Stimulated activated CD8-positive, alpha-beta memory T cell treated with anti-CD3 and anti-CD28 coated beads, Interleukin-7, amount 100 ng/mL, for 1 hour (primary cell): ENCODE measurements at places on chromosomes 3 and 15.

DNA sequence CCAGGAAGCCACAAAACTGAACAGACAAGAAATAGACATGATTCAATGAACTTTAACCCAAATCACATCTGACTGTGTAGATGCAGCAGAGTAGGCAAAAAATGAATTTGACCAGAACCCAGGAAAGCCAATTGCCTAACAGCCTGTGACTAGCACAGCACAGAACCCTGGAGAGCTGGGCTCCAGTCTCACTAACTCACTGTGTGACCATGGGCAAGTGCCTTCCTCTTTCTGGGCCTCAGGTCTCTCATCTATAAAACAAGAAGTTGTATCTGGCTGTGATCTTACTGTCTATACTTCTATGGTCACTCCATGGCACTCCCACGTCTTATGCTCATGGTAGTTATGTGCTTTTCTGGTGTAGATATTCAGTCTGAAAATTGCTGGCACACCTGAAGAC lies 48.1 kb upstream of the USP3 start:
- no peak for DNase-seq

GRCh38 chr3:128489927-128490649 lies 2.9 kb downstream of the GATA2 start:
- DNase-seq = no peak

DNA sequence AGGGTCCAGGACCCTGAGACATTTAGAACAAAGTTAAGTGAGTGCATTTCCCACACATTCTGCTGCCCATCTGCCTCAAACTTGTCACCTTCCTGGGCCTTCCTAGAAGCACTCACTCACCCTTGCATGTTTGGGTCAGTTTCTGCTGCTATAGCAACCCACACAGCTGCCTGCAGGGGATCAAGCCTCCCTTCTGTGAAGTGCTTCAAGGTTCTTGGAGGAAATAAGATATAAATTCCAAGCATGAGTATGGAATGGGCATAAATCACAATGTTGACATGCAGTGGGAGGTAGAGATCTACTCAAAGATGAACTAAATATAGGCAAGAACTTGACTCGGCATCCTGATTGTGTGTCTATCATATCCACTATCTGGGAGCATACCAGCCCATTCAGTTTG lies 140.4 kb downstream of the SLC9A9 start:
- DNase-seq = no peak

DNA sequence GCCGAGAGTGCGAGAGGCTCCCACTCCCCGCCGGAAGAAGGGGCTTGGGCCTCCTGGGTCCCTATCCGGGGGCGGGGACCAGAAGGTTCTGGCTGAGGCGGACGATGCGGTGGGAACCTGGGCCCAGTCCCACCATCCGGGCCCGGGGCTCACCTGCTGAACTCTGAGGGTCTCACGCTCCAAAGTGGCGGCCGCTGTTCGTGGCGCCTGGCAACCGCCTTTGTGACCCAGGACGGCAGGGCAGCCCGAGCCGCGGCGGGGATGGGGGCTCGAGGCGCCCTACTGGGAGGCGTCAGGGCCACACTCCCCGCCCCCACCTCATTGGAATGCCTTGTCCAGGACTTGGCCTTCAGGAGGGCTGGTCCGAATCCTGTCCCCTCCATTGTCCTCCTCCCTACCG lies at the start of gene FANCD2OS:
FANCD2OS (minus strand) TSS at position 165 of the 400 bp plus-strand sequence. CDS start 3,481 bp downstream, outside the sequence.
- no peak for DNase-seq

GRCh38 chr15:61253186-61253585 lies 24.1 kb upstream of the RORA start:
- DNase-seq = no peak

DNA sequence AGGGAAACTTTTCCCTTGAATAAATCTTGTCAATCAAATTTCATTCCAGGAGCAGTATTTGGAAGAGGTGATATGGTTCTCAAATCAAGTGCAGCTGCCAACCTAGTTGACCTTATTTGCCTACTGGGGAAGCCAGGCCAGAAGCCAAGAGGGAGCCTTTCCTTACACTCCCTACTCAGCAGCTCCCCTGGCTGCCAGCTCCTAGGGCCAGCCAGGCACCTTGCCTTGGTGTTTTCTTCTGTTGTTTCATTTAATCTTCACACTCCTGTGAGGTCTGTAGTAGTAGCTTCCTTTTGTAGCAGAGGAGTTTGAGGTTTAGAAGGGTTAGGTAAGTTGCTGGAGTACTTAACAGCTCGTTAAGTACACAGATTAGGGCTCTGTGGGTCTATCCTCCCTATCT lies 22.6 kb downstream of the MKRN2OS start:
- DNase-seq = no peak

GRCh38 chr3:45659661-45660566 lies 29.3 kb upstream of the SACM1L start:
- no peak for DNase-seq

- DNase-seq = no peak
These were observed 115.7 kb upstream of the IQSEC1 start for GRCh38 chr3:13188975-13189374.

DNA sequence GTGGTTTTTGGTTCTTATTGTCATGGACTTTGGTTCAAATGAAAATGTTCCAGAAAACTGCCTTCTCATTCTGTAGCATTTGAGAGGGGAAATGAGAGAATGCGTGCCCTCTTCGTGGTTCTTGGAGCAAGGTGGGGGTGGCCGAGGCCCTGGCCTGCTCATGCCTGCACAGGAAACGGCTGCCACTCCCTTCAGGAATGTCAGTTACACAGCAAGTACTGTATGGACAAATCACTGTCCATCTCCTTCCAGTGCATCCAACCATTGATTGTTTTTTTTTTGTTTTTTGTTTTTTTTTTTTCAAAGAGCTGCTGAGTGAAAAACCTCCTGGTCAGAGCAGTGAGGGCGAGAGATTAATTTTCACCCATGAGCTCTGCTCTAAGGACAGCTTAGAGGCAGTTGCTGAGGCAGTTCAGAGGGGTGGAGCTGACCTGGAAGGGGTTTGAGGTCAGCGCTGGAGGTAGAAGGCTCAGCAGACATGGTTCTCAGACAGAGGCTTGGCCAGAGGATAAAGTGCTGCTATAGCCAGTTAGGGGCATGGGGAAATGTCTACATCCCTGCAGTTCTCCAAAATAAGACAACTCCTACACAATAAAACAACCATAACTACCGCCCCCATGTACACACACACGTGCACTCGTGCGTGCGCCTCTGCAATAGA lies 20.2 kb upstream of the KIF23 start:
- no peak for DNase-seq

DNA sequence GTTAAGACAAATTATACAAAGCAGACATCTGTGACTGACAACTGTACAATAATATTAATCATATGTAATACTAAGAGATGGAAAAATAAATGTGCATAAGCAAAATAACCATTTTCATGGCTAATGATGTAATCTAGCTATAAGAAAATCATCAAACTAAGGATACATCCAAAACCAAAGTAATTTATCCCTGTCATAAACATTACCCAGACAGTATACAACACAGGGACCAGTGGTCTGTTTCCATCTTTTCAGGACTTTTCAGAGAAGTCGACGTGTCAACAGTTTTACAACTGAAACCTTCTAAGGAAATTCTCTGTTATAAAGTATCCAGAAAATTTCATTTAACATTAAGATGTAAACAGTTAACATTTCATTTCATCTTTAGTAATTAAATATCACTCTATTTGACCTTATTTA lies 11.0 kb downstream of the THBS1 start:
- DNase-seq = no peak

DNA sequence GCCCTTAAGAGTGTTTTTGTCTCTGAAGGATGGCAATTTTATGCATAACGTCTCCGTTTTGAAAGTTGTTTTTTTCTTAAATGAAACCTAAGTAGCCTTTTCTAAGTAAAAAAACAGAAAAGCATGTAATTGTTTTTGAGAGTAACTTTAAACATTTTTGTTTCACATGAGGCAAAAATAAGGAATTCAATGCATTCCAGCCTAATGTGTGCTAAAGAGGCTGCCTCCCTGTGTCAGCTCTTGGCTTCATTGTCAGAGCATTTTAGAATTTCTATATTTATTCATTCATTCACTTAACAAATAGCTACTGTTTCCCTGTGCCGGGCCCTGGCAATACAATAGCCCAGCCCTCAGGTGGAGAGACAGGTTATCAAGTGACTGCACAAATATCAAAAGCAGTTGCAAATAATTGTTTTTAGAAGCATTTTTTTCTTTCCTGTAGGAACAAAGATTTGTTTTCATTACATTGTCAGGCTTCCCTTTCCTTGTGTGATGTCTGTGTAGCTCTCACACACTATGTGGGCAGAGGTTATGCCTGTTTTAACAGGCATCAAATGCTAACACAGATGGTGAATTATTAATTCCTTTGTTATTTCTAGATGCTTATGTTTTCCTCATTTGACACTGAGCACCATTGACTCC lies 81.9 kb downstream of the CCK start:
- DNase-seq = no peak

DNA sequence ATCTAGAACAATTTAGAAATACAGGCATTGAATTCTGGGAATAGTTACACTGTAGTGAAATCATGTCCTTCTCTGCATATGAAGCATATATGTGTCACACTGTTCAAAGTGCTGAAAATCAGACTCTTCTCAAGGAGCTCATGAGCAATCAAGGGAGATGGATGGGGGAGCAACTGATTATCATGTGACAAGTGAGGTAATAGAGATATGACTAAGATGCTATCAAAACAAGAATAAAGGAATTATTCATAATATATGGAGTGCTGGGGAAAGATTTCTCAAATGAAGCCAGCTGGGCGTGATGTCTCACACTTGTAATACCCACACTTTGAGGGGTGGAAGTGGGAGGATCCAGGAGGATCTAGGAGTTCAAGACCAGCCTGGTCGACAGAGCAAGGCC lies 74.9 kb upstream of the CHRNB4 start:
- DNase-seq = no peak
